Hypothalamus (tissue), 51 donors: ENCODE measurements at places on chromosomes 16 and 17.

GRCh38 chr17:56499799-56500388 is 93.6 kb upstream of the NOG start:
- no peak for DNase-seq

GRCh38 chr17:72426948-72427760 is 306.3 kb downstream of the SOX9 start:
- no peak for DNase-seq

GRCh38 chr16:85253084-85253941 is 141.0 kb upstream of the CIBAR2 start:
- DNase-seq, result no peak

DNA sequence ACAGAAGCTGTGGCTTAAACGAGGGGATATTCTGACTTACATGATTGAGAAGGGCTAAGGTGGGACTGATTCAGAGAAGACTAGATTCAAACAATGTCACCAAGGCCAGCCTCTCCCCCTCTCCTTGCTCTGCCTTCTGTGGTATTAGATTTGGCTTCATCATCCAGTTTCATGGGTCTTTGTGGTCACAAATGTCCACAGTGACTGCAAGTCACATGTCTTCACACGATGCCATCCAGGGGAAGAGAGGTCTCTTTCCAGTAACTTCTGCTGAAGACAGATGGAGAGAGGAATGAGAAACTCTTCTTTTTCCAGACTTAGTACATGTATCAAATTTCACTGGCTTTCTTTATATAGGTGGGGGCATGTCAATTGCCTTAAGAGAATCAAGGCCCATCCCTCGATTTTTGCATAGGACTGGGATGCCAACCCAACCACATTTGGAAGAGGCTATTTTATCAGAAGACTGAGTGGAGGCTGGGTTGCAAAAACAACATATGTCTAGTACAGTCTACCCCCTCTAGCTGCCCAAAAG is 57.3 kb upstream of the HNF1B start:
- DNase-seq, result no peak

DNA sequence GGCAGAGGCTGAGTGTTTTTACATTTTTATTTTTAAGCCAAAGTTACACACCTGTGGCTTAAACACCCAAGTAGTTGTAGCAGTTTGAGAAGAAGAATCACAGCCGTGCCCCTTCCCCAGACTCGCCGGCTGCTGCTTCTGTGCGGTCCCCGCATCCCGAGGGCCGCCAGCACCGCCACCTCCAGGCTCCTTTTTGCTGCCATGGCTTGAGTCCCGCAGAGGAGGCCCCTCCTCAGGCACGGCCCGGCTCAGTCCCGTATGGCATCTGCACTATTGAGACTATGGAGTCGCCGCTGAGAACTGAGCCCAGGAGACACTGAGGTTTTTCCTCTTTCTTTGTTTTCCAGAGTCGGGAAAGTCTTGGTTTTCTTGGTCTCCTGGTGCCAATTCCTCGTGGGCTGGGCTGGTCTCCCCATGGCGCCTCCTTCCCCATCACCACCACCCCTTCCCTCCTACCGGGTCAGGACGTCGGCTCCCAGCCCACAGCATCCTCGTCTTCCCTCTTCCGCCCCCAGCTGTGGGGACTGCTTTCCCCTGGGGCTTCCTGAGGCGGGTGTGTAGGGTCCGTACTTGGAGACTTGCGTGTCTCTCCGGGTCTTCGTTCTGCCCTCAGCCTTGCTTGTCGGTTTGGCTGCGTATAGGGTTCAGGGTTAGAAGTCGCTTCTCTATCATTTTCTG is 32.6 kb upstream of the CDH15 start:
- DNase-seq, result no peak

DNA sequence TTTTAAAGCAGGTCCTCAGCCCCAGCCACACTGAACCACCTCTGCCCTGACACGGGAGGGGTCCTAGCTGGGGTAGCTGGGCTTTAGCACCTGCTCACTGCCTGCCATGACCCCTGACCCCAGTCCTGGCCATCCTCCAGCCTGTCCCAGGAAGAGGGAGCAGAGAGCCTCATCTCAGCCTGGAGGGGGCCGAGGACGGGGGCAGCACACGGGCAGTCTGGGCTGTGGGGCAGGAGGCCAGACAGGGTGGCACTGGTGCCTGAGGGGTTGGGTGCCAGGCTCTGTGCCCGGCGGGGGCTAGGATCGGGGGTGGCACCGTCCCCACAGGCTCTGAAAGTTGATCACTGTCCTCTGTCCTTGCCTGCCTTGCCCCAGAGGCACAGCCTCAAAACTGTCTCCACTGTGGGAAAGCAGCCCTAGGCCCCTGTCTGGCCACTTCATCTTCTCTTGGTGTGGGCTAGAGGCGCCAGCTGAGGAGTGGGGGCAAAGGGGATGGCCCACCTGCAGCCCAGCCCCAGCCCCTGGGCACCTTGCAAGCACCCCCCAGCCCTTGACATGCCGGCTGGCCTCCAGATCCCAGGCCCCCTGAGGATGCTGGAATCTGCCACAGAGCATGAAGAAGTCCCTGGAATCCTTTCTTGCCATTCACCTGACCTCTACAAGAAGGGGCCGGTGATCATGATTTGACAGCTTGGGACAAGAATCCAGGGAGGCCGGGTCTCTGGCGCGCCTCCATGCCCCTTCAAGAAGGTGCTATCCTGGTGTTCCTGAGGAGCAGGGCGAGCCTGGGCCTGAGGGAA is 15.7 kb downstream of the ENDOV start:
- DNase-seq, result no peak
